ENCODE measurements at places on chromosomes 5 and 9.

- no peak for DNase-seq
These were observed 253.3 kb downstream of the DMAC1 start for GRCh38 chr9:7546261-7546660.

DNA sequence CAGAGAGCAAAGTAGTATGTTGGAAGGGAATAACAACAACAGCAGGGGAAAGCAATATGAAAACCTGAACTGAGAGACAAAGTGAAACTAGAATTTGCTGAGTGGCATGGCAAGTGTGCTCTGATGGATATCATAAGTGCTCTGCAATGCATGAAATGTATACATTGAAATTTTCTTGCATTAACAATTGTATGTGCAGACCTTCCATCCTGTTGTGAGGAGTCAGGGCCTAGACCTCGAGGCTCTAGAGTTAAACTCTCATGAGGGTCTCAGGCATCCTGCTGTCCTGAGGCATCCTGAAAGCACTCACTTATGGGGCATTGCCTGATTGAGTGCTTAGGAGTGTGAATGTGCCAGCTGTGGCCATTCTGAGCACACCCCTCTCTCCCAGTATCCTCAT, 1.1 kb downstream of the ECM2 start:
- DNase-seq, result no peak

- DNase-seq, result no peak
These were observed 33.7 kb downstream of the SLC31A2 start for GRCh38 chr9:113184539-113184938.

DNA sequence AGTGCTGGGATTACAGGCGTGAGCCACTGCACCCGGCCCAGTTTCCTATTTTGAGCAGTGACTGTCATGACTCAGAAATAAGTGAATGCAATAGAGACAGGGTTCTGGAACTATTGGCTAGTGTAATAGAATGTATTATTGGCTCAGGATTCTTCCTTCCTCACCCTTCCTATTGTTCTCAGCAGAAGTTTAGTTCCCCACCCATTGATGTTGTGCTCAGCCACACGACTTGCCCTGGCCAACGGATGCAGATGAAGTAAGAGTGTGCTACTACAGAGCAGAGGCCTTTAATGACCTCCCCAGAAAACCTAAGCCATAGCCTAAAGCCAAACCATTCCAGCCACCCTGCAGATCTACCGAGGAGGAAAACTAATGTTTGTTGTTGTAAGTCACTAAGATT, 287.9 kb downstream of the AGTPBP1 start:
- no peak for DNase-seq

GRCh38 chr9:117253261-117253660, 161.6 kb downstream of the ASTN2 start:
- no peak for DNase-seq

Measured in T-helper 2 cell treated with Interferon-gamma antibody and Interleukin-4, amounts not matched to agents 5 μg/mL and 100 μg/mL, for 36 hours (primary cell).